Activated CD8-positive, alpha-beta T cell treated with anti-CD3 and anti-CD28 coated beads, Interleukin-2, amount 10 ng/mL, durations not matched to agents 7 days and 5 days (primary cell): ENCODE measurements at places on chromosomes 1 and 21.

- H3K36me3 ChIP-seq, result no peaks in the 10 kb centered on the region
- DNase-seq, result no peak
- H3K4me3 ChIP-seq, result no peak overlapping the region
- no peak overlapping the region for H3K27ac ChIP-seq
- no peaks in the 10 kb centered on the region for H3K4me1 ChIP-seq
- H3K27me3 ChIP-seq, result no peaks in the 10 kb centered on the region
Measured at GRCh38 chr1:95849439-95849838, 615.4 kb downstream of the RWDD3 start.

DNA sequence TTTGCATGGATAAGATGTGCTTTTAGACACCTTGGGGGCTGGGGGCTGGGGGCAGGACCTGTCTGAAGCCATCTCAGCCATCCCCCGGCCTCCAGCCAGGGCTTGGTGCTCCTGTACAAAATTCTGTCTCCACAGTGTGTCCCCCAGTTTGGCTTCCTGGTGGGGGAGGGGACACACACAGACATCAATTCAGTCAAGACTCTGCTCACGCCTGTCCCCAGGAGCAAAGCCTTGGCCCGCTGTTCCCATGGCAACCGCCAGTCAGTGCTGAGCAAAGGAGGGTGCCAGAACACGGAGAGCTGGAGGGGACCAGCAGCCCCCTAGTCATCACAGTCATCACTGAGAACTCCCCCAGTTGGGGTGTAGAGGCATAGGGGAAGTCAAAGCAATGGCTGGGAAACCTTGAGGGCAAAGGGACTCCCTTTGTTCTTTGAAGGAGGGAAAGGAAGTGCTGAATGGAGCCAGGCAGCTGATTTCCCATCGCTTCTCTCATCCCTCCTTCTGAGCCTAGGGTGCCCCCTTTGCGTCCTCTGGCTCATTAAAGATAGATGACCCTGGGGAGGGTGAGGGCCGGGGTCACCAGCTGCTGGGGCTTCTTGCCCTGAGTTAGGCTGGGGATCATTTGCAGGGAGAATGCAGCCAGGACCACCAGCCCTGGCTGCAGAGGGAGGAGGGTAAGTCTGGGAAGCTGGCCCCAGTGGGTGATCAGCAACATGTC lies 134.9 kb upstream of the IPO9 start:
- no peaks in the 10 kb centered on the region for H3K27me3 ChIP-seq
- H3K4me1 ChIP-seq, result no peaks in the 10 kb centered on the region
- no peak overlapping the region for H3K4me3 ChIP-seq
- no peaks in the 10 kb centered on the region for H3K36me3 ChIP-seq
- H3K27ac ChIP-seq, result no peak overlapping the region

DNA sequence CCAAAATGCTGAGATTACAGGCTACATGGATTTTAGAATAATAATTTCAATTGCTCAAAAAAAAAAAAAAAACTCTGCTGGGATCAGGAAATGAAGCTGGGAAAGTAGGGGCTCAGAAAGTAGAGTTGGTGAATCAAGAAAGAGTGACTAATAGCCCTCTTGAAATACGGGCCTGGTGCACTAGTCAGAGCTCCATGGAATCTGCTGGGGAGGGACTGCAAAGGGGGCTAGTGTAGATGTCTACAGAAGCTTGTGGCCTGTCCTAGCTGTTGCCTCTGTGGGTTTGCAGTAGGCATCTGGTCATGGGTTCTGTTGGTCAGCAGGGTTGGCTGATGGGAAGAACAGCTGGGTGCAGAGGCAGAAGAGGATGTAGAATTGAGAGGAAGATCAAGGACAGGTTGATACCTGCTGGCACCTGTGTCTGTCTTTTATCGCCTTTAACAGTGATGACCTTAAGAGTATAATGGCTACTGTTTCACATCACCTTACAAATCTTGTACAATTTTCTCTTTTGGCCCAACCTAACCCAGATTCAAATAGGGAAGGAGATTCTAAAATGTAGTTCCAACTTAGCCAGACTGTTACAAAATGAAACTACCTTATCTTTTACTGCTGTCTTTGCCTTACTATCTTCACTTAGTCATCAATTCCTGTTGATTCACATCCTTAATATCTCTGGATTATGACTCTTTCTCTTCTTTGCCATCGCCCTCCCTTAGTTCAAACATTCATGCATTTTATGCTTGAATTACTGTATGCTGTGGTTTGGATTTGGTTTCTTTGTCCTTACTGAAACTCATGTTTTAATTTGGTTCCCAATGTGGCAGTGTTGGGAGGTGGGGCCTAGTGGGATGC lies 126.2 kb downstream of the GIPC2 start:
- H3K4me1 ChIP-seq, result no peaks in the 10 kb centered on the region
- DNase-seq, result no peak
- no peak overlapping the region for H3K4me3 ChIP-seq
- peaks cover 2% of the 10 kb centered on the region for H3K27me3 ChIP-seq
- no peaks in the 10 kb centered on the region for H3K36me3 ChIP-seq
- no peak overlapping the region for H3K27ac ChIP-seq

GRCh38 chr21:24705201-24705600 lies 902.1 kb downstream of the MRPL39 start:
- H3K27me3 ChIP-seq, result no peaks in the 10 kb centered on the region
- H3K36me3 ChIP-seq, result no peaks in the 10 kb centered on the region
- no peaks in the 10 kb centered on the region for H3K4me1 ChIP-seq
- H3K4me3 ChIP-seq, result no peak overlapping the region
- no peak overlapping the region for H3K27ac ChIP-seq

DNA sequence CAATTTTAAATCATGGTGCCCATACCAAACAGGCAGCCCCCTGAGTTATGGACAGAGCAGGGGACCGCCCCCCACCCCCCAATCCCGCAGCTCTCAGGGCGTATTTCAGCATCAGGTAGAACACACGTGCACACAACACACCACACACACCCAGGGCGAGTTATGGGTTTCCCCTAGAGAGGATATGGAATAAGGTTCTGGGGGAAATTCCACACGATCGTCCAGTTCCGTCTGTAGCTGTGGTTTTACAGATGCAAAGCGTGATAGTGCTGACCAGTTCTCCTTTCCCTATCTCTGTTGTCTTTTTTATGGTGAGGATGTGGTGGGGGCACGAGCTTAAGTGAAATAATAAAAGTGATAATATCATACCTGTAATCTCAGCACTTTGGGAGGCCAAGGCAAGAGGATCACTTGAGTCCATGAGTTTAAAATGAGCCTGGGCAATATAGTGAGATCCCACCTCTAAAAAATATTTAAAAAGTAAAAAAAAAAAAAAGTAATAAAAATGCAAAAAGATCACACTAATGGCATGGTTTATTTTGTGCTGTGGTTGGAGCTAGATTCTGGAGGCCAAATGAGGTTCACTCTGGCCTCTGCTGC lies 25.1 kb downstream of the C2CD2 start:
- peak overlapping the region; percentile 8 for H3K27ac ChIP-seq
- H3K36me3 ChIP-seq, result no peaks in the 10 kb centered on the region
- DNase-seq, result no peak

GRCh38 chr21:45993210-45994085 lies 11.9 kb downstream of the COL6A1 start:
- DNase-seq, result no peak
- no peaks in the 10 kb centered on the region for H3K4me1 ChIP-seq
- H3K27ac ChIP-seq, result no peak overlapping the region

DNA sequence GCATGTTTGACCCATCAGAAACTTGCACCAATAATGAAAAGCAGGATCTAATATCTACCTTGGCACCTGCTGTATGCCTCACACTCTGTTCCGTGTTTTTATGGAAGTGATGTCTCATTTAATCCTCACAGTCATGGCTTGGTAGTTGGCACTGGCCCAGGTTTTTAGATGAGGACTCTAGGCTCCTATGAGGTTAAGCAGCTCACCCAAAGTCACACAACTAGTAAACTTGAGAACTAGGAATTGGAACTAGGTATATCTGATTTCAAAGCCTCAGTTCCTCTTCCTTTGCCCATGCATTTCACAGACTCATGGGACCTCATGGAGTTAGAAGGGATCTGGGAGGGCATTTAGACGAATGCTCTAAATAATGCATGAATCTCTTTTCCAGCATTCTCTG lies 21.3 kb upstream of the TARBP1 start:
- no peak for DNase-seq
- H3K27me3 ChIP-seq, result peaks cover 2% of the 10 kb centered on the region
- peaks cover 50% of the 10 kb centered on the region for H3K4me1 ChIP-seq
- H3K36me3 ChIP-seq, result peaks cover 2% of the 10 kb centered on the region
- no peak overlapping the region for H3K27ac ChIP-seq

DNA sequence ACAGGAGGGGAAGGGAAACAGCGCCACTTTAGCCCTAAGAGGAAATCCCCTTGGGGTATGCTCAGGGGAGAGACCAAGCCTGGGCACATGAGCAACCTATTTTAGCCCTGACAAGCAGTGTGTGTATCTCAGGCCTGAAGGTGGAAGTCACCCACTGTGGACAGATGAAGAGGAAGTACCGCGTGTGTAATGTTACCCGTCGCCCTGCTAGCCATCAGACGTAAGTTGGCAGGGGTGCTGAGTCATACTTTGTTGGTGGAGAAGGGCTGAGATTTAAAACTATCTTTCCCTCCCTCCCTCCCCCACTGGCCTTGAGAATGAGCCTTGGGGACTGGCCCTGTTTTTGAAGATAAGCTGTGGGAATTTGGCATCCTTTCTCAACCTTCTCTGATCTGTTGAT lies 11.2 kb downstream of the AGO1 start:
- H3K27ac ChIP-seq, result no peak overlapping the region
- H3K36me3 ChIP-seq, result peaks cover 26% of the 10 kb centered on the region
- H3K4me1 ChIP-seq, result peaks cover 4% of the 10 kb centered on the region
- no peak for DNase-seq

DNA sequence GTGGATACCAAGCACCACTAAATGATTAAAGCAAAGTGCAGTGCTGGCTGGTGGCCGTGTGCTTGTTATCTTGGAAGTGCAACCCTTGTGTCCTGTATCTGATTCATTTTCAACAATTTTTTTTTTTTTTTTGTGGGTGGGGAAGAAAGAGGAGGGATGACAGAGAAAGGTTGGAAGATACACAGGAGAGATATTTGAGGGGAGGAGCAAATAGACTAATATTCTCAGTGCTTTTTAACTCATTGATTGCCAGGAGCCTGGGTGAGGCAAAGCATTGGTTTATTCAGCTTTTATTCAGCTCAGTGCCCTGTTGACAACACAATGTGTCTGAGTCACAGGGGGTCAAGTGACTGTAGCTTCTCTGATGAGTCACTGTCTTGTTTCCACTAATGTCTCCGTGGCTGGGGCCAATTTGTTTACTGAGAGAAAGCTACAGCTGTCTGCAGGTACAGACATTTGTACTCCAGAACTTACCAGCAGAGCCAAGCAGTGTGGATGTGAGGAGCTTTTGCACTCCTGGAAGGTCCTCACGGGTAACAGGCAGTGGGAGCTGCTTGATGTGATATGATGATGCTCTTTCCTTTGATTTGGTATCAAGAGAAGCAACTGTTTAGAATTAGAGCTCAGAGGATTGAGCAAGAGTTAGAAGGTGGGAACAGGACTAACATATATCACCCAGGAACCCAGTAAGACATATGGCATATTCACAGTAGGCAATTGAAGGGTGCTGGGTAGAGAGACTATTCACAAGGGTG lies 23.6 kb upstream of the DNM3 start:
- H3K4me1 ChIP-seq, result peaks cover 17% of the 10 kb centered on the region
- DNase-seq, result peak; percentile 42
- H3K4me3 ChIP-seq, result no peak overlapping the region
- H3K36me3 ChIP-seq, result no peaks in the 10 kb centered on the region
- H3K27me3 ChIP-seq, result no peaks in the 10 kb centered on the region

DNA sequence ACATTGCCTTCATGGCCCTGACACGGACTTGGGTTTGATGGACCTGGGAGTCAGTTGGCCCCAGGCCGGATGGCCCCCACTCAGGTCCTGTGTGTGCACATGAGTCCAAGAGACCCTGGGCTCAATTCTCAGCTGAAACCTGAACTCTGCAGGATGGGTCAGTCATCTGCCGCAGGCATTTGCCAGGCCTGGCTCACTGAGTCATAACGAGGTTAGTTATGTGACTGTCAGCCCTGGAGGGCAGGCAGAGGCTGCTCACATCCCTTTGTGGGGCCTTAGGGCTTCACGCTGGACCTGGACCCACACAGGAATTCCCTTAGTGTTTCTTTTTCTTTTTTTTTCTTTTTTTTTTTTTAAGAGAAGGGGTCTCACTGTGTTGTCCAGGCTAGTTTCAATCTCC lies 46.5 kb downstream of the PSMG1 start:
- no peaks in the 10 kb centered on the region for H3K36me3 ChIP-seq
- DNase-seq, result peak; percentile 10
- H3K4me1 ChIP-seq, result no peaks in the 10 kb centered on the region
- H3K27me3 ChIP-seq, result peaks cover 2% of the 10 kb centered on the region
- H3K27ac ChIP-seq, result no peak overlapping the region

DNA sequence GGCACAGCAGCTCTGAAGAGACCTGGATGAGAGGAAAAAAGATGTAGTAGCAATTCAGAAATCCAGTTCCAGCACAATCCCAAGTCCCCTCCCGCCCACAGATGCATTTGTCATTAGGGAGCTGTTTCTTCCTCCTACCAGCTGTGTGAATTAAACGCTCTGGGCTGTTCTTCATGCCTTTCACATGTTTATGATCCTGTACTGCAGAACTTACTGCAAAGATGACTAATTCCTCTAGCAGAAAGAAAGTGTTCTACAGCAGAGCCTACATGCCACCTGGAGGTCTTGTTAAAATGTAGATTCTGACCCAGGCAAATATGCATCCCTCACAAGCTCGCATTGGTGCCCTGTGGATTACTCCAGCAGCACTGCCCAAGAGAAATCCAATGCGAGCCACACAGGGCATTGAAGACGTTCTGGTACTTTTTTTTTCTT lies 6.5 kb downstream of the ENO1 start:
- no peak for DNase-seq
- peak overlapping the region; percentile 97 for H3K4me3 ChIP-seq
- H3K36me3 ChIP-seq, result peaks cover 93% of the 10 kb centered on the region
- no peaks in the 10 kb centered on the region for H3K27me3 ChIP-seq
- H3K27ac ChIP-seq, result peak overlapping the region; percentile 71
- H3K4me1 ChIP-seq, result peaks cover 78% of the 10 kb centered on the region
